ENCODE measurements at places on chromosomes 3 and 15. TPM values are rescaled to one million over a fixed set of nuclear protein-coding genes. Genes with fewer than 3 reads are reported as not detected.

DNA sequence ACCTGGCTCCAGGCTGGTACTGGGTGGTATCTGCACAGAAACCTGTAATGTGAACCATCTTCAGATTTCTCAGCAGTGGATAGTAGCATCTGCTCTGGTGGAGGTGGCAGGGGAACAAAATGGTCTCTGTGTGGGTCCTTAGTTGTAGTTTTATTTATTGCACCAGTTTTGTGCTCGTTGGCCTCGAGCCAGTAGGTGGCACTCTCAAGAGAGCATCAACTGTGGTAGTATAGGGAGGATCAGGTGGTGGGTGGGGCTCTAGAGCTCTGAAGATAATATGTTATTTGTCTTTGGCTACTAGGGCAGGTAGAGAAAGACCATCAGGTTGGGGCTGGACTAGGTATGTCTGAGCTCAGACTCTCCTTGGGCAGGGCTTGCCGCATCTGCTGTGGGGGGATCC lies 254.0 kb upstream of the GPR149 start:
- DNase-seq, result no peak

- peak; percentile 42 for DNase-seq
These were observed 151.9 kb upstream of the LINGO1 start for GRCh38 chr15:77784361-77785292.

- peak; percentile 70 for DNase-seq
These were observed 2.4 kb downstream of the MB21D2 start for GRCh38 chr3:192915304-192915703.

GRCh38 chr15:91447991-91448644 lies 348.1 kb downstream of the SV2B start:
- no peak for DNase-seq

DNA sequence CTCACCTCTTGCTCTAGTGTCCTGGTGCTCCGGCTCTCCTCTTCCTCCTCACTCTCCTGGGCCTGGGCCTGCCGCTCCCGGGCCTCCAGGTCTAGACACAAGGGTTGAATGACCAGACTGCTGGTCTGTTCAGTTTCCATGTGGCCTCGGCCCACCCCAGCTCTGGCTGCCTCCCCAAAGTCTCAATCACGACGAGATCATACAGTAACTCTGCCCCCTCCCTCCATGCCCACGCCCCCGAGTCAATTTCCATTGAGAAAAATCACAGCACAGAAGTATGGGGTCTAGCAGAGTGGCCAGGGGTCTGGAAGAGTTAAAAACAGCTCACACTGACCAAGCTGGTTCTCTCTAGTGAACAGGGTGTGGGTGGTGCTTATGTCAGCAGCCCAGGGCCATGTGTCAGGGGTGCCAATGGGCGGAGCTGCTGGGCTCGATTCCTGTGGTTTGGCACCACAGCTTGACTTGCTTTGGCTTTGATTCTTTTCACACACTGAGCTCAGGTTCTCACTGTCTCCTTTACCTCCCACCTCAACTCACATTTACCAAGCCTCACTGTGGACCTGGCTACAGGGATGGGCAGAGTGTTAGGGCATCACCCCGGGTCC lies 6.9 kb downstream of the C15orf62 start:
- peak; percentile 88 for DNase-seq

DNA sequence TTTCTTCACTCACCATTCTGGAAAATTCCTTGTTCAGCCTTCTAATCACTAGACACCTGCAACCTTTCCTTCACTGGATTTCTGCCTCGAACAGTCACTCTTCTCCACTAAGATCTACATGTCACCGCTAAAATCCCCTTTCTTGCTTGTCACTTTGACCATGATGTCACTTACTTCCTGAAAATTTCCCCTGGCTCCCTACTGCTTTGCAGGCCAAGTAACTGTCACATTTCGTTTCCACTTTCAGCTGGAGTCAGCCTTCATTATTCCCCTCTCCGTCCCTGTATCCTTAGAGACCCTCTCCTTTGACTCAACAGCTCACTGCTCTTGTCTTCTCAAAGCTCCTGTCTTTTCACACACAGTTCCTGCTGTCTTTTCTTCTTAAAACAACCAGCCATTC lies 15.9 kb downstream of the CHL1 start:
- no peak for DNase-seq

DNA sequence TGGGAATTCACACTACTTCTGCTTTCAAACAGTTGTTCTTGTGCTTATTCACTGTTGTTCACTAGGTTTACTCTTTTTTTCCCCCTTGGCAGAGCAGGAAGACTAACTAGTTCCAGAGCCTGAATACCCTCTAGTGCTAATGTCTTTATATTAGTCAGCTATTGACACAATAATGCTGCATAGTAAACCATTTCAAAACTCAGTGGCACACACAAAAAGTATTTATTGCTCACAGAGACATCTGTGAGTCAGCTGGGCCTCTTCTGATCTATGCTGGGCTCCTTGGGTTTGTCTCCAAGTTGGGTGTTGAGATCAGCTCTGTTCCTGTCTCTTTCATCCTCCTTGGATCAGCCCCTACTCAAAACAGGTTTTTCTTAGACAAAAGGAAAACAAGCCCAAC lies 51.1 kb downstream of the RSRC1 start:
- peak; percentile 21 for DNase-seq

DNA sequence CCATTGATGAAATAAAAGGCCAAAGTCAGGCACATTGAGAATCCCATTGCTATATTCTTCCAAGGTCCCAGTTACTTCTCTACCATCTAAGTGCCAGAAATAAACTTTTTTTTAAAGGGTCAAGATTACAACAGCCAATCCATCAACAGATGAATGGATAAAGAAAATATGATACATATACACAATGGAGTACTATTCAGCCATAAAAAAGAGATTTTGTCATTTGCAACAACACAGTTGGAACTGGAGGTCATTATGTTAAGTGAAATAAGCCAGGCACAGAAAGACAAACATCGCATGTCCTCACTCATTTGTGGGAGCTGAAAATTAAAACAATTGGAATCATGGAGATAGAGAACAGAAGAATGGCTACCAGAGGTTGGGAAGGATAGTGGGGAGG lies 25.5 kb downstream of the ULK4 start:
- no peak for DNase-seq

GRCh38 chr3:101413656-101414055 lies 93.3 kb upstream of the IMPG2 start:
- no peak for DNase-seq

GRCh38 chr3:71854096-71854495 lies 69.1 kb upstream of the PROK2 start:
- no peak for DNase-seq

- no peak for DNase-seq
These were observed 55.4 kb upstream of the SNRPN start for GRCh38 chr15:24899367-24899766.

DNA sequence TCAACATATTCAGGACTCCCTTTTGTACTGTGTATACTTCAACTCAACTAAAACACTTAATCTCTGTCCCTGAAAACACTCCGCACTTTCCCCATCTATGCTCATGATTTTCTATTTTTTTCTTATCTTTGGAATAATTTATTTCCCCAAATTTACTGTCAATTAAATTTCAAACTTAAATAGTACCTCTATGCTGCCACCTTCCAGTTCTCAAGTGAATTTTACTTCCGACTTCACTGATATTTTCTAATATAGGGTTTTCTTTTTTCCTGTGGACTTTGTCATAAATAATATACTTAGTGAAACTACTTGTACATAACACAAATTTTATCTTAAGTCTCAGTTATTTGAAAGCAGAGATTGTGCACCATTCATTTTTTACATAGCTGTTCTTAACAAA lies 1303.3 kb downstream of the OTOL1 start:
- DNase-seq, result no peak

DNA sequence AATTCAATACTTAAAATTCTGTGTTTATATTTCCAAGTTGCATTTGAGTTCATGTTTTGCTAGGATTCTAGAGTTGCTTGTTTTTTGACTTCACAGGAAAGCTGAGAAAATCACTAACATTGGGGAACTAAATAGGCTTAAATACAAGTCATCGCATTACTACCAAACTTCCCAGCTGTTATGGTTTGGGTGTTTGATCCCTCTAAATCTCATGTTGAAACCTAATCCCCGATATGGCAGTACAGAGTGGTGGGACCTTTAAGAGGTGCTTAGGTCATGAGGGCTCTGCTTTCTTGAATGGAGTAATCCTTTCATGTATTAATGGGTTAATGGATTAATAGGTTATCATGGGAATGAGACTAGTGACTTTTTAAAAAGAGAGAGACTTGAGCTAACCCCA lies 77.2 kb upstream of the ARPP21 start:
- DNase-seq, result no peak

GRCh38 chr3:39180183-39180545 lies 12.2 kb downstream of the XIRP1 start:
- DNase-seq, result no peak

DNA sequence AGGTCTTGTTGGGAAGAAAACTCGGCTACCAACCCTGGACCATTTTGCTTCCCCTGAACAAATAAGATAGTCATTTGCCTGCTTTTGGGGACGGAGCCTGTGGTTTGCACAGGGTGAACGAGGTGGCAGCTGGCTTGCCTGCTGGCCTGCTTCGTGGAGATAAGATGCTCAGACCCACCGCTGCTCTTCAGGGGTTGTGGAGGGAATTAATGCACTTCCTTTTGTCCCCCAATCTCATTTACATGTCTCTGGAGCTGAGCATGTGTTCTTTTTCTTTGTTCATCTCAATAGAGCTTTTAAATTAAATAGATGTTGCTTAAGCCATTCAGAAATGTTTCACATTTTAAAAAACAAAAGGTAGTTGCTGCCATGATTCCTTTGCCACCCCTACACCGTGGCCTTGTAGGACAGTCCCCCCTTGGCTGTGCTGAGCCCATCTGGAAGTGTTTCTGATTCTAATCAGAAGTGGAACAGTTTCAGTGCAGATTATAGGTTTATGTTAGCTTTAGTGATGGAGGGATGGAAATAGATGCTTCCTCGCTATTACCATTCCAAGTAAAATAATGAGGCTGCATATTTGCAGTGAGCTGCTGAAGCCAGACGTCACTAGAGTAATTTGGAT lies 25.6 kb downstream of the APBA2 start:
- DNase-seq, result no peak

GRCh38 chr3:87448558-87448957 lies 172.2 kb upstream of the POU1F1 start:
- DNase-seq, result no peak

DNA sequence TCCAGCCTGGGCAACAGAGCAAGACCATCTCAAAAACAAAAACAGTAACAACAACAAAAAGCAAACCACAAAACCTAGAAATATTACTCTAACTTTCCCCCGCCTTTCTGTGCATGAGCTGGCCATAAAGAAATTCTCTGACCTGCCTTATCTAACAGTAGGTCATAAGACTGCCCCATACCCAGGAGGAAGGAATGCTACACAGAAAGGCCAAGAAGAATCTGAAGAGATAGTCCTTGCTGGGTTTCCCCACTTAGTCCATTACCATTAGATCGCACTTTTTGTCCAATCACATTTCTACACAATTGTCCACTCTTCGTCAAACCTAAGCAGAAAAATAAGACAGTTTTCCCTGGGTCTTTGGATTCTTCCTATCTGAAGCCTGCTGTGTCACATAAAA lies 23.5 kb downstream of the CIAO2A start:
- DNase-seq, result no peak

DNA sequence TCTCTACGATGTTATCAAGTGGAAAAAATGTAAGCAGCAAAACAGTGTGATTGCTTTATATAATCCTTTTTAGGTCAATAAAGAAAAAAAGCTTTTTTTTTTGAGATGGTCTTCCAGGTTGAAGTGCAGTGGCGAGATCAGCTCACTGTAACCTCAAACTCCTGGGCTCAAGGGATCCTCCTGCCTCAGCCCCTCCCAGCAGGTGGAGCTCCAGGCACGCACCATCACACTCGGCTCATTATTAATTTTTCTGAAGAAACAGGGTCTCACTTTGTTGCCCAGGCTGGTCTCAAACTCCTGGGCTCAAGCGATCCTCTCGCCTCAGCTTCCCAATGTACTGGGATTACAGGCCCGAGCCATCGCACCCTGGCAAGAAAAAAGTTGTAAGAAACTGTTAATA lies 17.3 kb downstream of the RNF168 start:
- DNase-seq, result peak; percentile 10

DNA sequence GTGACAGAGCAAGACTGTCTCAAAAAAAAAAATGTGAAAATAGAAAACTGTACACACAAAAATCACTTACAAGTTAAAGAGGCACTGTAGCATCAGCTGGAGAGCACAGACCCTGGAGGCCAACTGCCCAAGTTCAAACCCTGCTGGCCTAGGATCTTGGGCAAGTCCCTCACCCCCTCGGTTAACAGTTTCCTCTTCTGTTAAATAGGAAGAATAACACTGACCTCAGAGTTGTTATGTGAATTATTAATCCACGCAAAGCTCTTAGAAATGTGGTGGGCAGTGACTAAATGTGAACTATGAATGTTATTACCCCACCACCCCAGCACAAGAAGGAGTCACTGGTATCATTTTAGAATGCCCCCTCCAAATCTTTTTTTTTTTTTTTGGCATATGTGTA lies 11.2 kb downstream of the CIB1 start:
- no peak for DNase-seq

DNA sequence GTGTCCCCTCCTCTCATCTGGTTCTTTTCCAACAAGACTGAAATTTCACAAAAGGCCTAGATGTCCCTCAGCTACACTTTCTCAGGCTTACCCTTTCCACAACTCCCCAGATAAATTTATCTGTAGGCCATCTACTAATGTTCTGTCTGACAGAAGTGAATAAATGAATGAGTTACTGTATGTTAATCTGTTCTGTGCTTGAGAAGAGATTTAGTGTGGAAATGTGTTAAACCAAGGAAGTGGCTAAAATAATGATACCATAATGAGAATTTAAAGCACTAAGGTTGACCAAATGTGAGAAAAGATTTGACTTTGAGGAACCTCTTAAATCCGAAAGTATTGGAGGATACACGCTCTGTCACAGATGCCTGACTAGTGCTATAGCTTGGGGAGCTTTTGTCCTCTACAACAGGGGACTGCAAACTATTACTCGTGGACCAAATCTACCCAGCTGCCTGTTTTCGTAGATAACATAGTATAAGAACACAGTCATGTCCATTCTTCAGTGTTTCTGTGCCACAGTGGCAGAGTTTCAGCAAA lies 74.8 kb upstream of the P2RY1 start:
- no peak for DNase-seq

- no peak for DNase-seq
These were observed 440.5 kb upstream of the CBLB start for GRCh38 chr3:106309274-106309673.

The COL6A5 gene
- total RNA-seq, result under 0.01 TPM

The INSYN1 gene
- total RNA-seq, result 0.21 TPM

The GABRA5 gene
- total RNA-seq, result 5.9 TPM

The MEGF11 gene
- total RNA-seq, result under 0.01 TPM

The GXYLT2 gene
- total RNA-seq, result 3.7 TPM

The QRICH1 gene
- total RNA-seq, result 51.8 TPM

The PSTPIP1 gene
- total RNA-seq, result not detected

The ITIH4 gene
- 0.09 TPM for total RNA-seq

The CHRM5 gene
- total RNA-seq, result 0.36 TPM

The KIF9 gene
- 14.8 TPM for total RNA-seq

The GRAMD1C gene
- 11.7 TPM for total RNA-seq

The TIMP4 gene
- total RNA-seq, result 2.2 TPM

The DNAH12 gene
- 0.06 TPM for total RNA-seq

The ZNF501 gene
- total RNA-seq, result 1.3 TPM

The TEX9 gene
- 7.3 TPM for total RNA-seq

The SPRED1 gene
- total RNA-seq, result 15.9 TPM
